ENCODE measurements at places on chromosomes 2 and 18.

DNA sequence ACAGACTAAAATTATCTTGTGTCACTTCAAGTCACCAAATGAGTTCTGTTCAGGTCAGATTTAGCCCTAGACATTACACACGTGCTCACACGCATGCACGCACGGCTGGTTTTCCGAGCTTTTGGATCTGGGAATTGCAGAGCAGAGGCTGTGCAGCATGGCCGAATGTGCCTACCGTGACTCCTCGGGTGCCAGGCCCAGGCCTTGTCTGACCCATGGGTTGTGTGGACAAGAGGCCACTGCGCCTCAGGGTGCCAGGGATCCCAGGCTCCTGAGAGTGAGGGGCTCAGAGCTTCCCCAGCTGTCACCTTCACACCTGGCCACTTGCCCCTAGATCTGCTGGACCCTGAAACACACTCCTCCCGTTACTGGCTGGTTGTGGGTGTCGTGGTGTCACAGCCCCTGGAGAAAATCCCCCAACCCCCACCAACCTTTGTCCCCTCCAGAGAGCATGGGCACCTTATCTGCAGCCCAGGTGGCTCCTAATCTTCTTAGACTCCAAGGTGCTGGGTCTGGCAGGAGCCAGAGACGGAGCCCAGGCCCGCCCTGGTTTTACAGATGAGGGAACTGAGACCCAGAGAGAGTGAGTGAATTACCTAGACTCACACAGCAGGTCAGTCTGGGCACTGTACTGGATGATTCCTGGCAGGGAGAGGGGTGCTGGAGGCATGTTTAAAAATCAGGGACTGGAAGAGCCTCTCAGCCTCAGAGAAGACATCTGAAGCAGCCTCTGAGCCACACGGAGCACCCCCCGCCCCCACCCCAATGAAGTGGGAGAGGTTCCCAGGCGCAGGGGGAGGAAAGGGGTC, 56.8 kb downstream of the ATOH8 start:
- DNase-seq: no peak

DNA sequence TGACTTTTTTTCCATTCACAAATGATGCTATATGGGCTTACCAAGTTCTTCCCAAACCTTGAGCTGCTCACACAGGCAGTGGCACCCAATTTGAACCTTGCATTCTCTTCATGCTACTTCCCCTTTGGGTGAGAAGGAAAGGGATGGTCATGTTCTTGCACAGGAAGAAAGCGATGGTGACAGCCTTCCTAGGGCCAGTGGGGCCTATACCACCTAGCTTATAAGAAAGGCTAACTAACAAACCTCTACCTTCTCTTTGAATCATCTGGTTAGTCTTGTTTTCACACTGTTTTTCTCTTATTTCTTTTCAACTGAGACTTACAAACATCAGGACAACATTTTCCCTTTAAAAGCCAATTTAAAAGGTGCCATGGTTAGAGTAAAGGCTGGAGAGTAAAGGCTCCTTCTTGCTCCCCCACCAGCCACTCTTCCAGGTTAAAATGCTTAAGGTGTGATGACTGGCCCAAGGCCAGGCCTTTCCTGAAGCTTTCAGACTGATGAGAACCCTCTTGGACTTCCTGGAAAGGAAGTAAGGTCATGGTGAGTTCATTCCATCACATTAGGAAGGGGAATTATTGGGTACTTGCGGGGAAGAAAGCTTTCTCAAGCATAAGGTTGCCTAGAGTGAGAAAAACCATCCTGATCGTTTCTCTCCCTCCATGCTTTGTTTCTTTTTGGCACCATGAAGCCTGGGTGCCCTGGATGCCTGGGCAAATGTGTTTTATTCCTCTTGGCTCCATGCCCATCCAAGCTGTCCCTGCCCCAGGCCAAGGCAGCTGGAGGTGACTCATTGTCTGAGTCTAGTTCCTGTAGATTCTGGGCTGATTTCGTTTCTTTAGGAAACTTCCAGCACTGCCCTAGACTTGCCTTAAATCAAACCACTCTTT, 41.4 kb upstream of the ITGB6 start:
- DNase-seq: no peak

GRCh38 chr2:2333076-2333475, 2.0 kb upstream of the MYT1L start:
- DNase-seq: peak; percentile 97

DNA sequence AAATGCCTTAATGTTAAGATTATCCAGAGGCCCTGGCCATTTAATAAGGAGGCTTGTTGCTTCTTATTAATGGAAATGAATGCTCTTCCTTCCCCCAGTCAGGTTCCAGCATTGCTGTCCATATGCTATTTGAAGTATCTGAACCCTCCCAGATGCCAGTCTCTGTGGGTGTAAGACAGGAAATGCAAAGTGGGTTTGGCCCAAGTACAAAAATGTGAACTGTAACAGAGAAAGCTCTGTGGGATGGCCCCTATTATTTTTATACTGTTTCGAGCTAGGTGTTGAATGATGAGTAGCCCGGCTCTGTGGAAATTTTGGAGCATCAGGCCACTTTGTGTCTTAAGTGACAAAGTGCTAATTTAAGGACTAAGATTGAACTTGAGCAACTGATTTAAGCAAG, 141.0 kb downstream of the UXS1 start:
- no peak for DNase-seq

DNA sequence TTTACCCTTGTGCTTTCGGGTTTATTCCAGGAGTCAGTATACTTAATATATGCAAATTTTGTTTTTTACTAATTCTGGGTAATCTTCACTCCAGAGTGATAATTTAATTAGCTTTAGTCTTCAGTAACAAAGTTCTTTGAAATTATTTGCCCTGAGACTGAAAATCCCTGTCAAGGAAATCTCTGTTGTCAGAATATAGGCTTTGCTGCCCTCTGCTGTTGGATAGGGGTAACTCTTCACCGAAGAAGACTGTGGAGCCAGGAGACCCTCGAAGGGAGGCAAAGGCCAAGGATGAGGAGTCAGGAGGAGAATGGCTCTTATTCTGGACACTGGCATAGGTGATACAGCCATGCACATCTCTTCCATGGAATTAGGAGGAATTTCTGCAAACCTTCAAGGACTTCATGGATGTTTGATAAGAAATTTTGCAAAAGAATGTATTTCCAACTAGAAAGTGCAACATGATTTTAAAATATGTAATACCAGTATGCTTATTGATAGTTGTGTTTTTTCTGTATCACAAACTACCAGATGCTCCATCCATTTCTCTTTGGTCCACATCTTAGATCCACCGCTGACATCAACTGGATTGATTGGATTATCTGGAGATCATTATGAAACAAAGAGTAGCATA, 182.3 kb downstream of the RDH14 start:
- peak; percentile 12 for DNase-seq

DNA sequence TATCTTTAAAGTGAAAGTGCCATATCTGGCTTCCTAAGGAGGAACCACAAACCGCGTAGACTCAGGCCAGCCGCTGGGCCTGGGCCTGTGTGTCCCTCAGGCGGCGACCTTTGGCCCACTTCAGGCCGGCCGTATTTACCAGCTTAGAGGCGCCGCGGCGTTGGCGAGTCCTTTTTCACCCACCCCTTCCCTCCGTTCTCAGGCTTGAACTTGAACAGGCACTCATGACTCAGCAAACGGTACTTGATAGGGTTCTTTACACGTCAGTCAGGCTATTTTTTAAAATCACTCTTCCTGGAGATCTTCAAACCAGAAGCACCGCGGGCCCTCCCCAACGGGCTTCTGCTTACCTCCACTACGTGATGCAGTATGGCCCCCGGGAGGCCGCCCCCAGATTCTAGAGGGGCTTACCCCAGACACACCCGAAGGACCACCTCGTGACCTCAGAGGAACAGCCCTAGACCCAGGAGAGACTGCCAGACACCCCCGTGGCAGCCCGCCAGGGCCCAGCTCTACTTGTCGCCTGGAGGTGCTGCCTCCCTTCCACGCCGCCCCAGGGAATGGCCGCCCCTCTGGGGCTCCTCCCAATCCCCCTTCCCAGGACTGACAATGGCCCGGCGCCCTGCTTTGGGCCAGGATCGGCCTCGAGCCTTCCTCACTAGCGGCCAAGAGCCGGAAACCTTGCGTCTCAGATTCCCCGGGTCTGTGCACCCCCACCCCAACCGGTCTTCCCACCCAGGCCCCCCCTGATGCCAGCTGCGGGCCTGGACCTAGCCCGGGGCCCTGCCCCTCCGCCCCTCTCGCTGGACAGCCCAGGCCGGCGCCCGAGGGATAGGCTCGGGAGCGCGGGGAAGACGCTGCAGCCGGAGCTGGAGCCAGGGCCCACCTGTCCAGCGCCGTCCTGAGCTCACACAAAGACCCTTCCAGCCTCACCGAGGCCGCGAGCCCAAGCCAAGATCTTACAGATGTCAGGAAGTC, 33.8 kb upstream of the IMPA2 start:
- peak; percentile 74 for DNase-seq

GRCh38 chr2:64471600-64471999, 17.6 kb downstream of the LGALSL start:
- DNase-seq: no peak

- DNase-seq: no peak
These were observed 5.1 kb downstream of the FANCL start for GRCh38 chr2:58235984-58236383.

DNA sequence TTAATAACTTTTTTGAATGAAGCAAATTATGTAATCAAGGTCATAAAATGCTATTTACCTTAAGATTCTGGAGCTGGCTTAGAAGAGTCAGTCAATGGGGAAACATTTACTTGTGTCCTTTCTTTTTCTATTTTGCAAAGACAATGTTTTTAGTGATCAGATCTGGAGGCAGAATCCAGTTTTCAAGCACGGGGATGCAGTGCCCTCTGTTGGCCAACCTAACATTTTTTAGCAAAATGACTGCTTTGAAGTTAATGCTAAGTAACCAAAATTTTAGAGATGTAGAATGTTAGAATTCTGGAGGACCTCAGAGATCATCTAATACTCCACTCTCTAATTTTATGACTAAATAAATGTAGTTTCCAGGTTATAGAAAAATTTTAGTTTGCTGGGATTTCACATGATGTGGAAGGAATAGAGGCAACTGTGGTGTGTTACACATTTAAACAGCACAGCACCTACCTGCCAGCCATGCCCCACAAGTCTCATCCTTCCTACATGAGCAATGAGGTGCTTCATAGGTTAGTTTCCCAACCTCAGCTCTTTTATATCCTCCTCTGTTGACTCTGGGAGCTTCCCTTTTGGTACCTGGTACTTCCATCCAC, 23.6 kb upstream of the SLC9A4 start:
- DNase-seq: no peak

GRCh38 chr2:235183786-235184185, 232.0 kb downstream of the SH3BP4 start:
- DNase-seq: no peak

- DNase-seq: peak; percentile 94
These were observed 902 bp upstream of the SMAD7 start for GRCh38 chr18:48951448-48952286.

DNA sequence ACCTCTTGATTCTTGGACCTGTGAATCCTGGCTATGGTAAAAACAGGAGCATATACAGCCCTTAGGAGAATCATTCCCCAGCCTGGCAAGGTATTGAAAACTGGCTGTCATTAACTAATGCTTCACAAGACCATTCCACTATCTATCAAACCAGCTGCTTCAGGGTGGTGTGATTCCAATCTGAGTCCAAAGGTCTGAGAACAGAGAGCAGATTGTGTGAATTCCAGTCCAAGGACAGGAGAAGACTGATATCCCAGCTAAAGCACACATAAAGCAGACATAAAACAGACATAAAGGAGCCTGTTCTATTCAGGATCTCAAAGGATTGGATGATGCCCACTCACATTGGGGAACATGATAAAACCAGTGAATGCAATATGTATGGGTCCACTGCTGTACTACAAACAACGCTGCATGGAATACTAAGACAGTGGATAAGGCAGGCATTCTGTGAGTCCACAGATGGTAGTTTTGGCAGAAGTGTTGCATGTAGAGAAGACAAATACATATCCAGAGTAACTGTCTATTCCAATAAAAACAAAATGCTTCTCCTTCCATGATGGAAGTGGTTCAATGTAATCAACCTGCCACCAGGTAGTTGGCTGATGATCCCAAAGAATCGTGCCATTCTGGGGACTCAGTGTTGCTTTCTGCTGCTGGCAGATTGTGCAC, 363.9 kb downstream of the KCNJ3 start:
- DNase-seq: no peak

- no peak for DNase-seq
These were observed 108.4 kb downstream of the AFF3 start for GRCh38 chr2:100033976-100034375.

DNA sequence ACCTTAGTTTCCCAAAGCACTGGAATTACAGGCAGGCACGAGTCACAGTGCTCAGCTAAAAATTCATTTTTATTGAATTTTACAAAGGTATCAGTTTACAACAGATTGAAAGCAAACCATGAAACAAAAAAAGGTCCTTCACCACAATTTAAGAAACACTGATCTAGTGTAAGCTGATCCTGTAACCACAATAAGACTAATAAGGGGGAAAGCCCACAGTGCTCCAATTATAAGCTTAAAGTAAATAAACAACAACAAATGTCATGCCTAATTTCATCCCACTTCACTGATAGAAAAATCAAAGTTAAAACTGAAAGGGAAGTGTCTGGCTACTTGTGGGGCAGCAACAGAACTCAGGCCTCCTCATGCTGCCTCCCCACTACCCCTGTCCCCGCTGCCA, 49.2 kb downstream of the ICA1L start:
- no peak for DNase-seq

- no peak for DNase-seq
These were observed 70.1 kb downstream of the RPE start for GRCh38 chr2:210072493-210072892.

DNA sequence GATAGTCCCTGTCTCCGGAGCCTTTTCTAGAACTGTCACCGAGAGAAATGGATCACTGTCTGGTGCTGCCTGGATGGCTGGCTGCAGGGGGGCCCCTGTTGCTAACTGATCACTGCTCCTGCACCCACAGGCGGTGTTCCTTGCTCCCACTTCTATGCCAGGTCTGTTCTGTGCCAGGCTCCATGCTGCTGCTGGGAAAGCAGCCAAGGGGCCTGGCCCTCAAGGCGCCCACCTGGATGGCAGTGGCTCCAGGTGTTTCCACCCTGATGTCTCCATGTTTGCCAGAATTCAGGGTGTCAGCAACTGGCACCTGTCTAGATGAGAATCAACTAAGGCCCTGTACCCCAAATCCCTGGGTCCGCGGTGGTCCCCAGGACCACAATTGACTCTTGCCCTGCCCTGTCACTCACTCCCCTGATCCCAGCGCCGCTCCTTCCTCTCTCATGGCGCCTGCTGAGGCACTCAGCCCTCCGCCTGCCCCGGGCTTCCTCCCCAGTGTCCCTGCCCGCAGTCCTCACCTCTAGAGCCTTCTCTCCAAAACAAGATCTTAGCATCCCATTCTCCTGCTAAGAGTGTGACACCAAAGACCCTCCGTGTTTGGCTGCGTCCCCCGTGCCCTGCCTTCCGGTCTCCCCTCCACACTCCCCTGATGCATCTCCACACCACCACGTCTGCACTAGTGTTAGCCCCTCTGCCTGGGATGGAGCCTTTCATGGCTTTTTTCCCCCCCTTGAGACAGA, 72.5 kb upstream of the OTOF start:
- no peak for DNase-seq

GRCh38 chr2:219045937-219046550, 4.7 kb upstream of the CFAP65 start:
- DNase-seq: no peak

DNA sequence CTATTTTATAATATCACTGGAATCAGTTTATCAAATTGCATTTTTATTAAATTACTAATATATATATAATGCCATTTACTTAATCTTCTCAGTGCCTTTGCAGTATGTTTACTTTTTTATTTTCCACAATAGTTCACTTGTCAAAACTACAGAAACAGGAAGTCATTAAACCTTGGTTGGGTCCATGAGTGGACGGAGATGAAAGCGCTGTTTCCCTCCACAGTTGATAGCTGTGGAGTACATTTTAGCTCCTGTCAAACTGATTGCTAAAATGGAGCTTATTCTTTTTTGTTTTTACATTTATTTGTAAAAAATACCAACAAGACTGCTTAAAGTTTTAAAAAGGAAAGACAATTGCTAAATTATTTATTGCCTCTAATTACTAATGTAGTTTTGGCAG, 19.2 kb downstream of the MFF start:
- no peak for DNase-seq
